CD4-positive, alpha-beta T cell treated with Interleukin-6 at 100 ng/mL for 8 hours (primary cell): ENCODE measurements at places on chromosomes 16 and 17.
A peak's percentile ranks its signal among the peaks of the same experiment; 100 is the strongest.

GRCh38 chr16:1917056-1917664 is 1.1 kb downstream of the HS3ST6 start:
- DNase-seq: no peak

- DNase-seq: no peak
Observed at GRCh38 chr17:33310296-33310695, 17.2 kb upstream of the ASIC2 start.

DNA sequence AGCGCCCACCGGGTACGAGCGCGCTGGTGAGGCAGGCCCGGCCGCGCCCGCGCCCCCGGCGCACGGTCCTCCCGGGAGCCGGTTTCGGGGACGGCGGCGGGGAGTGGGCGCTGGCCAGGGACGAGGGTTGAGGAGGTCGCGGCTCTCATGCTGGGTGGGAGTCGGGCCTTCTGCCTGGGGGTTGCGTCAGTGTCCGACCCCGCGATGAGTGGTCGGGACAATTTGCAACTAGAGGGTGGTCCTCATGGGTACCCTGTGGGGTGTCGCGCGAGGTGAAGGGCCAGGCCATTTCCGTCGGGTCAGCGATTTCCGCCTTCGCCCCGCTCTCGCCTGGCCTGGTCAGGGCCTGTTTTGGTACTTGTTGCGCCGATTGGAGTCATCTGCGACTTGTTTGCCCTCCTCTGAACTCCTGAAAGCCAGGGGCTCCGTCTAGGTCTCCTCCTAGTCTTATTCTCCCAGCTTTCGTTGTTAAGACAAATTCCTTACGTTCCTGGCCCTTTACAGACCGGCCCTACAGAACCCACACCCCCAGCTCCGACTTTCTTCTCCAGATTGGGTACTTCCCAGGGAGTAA is 14.9 kb downstream of the NAA60 start:
- no peak for DNase-seq

DNA sequence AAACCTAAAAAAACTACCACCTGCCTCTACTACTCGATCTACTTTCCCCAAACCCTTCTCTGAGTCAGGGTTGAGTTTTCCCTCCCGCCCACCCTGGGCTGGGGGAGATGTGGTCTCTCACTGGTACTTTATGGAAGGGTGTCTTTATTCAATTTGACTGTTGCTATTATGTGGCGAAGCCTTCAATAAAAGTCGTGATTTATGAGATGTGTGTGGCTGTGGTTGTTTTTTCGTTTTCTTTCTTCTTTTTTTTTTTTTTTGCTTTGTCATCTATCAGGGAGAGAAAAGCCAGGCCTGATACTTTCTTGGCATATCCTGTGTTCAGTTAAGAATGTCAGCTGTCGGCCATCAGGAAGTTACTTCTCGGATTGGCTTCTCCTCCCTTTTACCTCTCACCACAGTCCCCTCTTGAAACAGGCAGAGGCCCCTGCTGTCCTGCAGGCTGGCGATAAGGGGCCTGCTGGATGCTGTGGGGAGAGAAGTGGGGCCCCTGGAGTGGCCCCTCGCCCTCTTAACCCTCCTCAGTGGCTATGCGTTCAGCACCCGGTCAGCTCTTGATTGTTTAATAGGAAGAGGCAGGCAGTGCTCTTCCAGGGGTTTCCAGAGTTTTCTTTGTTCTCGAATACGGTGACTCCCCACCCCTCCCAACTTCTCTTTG is 123.0 kb downstream of the MSI2 start:
- DNase-seq: no peak

GRCh38 chr16:89341279-89341678 is 123.8 kb downstream of the ZNF778 start:
- DNase-seq: no peak

DNA sequence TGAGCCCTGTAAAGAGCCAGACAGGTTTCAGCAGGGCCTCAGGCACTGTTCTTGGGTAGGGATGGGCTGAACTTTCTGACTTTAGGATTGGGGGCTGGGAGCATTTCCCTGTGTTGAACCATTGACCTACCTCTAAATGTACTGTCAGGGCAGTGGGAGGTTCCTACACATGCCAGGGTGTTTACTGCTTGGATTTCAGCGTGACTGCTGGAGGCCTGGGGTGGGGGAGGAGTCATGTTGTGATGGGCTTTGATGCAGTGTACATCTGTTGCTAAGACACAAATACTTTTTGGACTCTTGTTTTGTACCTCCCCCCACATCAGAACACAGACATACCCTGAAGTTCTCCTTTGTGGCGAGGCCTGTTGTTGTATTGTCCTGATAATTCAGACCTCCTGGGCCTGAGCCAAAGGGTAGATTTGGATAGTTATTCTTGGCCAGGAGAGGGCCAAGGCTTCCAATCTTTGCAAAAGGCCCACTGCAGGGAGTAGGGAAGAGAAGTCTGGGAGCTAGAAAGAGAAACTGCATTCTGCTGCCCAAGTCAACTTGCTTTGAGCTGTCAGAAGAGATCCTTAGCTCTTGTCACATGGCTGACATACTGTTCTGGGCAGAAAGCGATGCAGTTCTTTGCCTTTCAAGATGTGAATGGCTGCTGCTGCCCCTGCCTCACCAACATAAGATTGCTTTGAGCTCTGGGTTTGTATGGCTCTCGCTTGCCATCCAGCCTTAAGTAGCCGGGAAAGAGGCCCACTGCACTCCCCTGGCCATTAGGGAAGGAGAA is 3.7 kb downstream of the NFE2L1 start:
- no peak for DNase-seq

DNA sequence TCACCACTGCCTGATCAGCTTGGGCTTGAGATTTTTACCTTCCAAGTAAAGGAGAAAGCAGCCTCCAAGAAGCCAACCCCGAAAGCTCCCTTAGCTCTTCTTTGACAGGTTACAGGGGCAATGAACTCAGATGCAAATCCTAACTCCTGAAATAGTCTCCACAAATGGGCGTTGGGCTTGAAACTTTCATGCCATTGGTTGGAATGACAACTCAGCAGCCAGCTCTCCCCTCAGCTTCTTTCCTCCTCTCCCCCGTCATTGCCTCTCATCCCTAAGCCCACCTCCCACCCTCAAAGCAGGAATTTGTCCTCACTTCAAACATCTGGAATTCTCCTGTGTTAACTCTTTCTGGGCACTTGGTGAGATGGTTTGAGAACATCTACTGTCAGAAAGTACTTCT is at the start of gene TAT:
TSS of gene TAT (minus strand) at position 122 of the 400 bp plus-strand sequence. CDS start 677 bp downstream, outside the sequence.
- DNase-seq: no peak

DNA sequence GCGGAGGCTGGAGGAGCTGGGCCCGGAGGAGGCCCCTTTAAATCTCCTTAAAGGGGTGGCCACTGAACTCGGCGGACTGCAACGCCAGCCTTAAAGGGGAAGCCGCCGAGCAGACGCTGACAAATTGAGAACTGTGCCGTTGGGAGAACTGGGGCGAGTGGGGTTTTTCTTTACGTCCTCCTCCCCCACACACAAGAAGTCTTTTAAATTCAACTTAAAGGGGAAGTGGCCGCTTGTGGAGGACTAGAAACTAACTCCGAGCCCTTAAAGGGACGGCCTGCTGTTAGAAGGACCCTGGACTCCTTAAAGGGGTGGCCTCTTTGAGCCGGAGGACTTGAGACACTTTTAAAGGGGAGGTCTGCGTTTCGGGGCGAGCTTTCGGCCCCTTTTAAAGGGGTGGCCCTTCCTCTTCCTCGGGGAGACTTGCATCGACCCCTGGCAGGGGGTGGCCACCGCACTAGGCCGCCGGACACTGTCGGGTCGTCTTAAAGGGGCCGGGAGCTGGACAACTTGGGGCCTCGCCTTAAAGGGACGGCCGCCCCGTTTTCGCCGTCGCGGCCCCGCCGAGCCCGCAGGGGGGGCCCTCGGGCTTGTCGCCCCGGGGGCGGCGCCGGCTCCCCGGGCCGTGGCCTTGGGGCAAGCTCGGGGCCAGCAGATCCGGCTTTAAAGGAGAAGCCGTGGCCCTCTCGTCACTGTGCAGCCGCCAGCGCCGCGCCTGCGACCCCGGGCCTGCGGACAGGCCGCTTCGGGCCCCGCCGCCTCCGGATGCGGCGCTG is 688 bp downstream of the FBRS start:
- DNase-seq: no peak

DNA sequence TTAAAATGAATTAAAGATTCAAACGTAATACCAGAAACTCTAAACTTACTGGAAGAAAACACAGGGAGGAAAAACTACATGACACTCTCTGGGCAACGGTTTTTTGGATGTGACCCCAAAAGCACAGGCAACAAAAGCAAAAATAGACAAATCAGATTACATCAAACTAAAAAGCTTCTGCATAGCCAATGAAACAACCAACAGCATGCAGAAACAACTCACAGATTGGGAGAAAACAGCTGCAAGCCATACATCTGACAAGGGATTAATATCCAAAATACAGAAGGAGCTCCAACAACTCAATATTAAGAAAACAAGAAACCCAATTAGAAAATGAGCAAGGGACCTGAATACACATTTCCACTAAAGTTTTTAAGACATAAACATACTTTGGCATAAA is 69.2 kb upstream of the ALOX12 start:
- DNase-seq: no peak

- DNase-seq: peak; percentile 66
Observed at GRCh38 chr17:74957935-74958740, 14.4 kb downstream of the HID1 start.

GRCh38 chr17:58329810-58330537 is 1.4 kb upstream of the TSPOAP1 start:
- DNase-seq: peak; percentile 55

DNA sequence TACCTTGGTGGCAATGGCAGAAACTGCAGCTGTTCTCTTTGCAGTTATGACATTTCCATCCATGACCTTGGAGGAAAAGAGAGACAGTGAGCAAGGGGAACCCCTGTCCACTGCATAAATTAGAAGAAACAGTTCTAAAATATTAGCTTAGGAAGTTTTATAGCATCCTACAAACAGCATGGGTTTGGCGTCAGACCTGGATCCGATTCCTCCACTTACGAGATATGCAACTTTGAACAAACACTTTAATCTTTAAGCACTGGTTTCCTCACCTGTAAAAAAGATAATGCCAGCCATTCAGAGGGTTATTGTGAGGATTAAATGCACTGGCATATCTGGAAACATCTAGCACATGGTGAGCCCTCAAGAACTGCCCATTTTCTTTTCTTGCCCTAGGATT is 2.6 kb downstream of the CRYM start:
- DNase-seq: no peak

DNA sequence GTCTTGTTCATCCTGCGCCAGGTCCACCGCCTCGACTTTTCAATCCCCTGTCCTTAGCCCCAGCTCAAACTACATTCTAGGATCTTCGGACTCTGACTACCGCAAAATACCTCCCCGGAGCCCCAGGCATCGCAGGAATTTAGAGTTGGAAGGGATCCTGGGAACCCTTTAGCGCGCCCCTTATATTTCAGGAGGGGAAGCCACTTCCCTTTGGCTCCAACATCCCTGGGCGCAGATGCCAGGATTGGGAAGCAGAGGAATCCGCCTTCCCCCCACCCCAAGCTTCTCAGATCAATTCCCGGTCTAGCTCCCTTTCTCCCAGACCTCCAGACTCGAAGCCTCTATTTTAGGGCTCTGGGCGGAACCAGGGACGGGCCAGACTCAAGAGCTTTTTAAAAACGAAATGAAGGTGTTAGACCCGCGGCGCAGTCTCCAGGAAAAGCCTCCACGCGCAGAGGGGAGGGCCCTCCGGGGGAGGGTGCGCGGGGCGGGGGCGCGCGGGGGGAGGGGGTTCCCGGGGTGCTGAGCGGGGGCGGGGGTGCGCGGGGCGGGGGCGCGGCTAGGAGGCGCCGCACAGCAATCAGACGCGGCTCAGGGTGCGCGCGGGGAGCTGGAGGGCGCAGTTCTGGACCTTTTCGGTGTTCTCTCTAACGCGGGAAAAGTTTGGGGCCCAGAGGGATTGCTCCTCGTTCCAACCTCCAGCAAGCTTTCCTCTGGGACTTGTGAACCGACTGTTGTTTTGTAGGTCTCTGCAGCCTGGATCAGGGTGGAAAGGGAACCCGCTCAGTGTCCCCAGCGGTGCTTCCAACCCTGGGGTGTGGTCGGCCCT is 1.6 kb downstream of the AHSP start:
- no peak for DNase-seq

DNA sequence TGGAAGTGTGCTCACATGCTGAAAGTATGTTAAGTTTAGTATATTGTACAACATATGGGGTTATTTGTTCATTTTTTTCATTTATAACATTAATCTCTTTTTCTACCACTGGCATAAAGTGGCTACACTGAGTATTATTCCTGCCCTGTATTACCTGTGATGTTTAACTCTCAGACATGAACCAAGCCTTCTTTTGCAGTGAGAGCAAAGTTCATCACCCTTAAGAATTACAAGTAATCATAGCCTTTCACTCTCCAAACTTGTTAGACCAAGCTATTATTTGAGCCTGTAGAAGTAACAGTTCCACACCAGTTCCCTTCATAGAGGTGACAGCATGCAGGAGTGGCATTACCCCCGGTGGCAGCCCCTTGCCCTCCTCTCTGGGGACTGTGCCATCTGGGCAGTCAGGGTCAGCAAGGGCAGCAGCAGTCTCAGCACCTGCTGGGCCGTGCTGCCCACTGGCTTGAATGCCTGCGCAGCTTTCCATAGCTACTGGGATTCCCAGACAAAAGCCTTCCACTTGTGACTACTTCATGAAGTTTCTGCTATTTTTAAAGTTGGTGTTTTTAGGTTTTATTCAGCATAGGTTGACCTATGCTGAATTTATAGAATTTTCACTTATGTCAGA is 71.3 kb downstream of the TMC6 start:
- no peak for DNase-seq
